Activated CD8-positive, alpha-beta memory T cell treated with anti-CD3 and anti-CD28 coated beads for 1 hour (primary cell): ENCODE measurements at places on chromosomes 4 and X.
A peak's percentile ranks its signal among the peaks of the same experiment; 100 is the strongest.

DNA sequence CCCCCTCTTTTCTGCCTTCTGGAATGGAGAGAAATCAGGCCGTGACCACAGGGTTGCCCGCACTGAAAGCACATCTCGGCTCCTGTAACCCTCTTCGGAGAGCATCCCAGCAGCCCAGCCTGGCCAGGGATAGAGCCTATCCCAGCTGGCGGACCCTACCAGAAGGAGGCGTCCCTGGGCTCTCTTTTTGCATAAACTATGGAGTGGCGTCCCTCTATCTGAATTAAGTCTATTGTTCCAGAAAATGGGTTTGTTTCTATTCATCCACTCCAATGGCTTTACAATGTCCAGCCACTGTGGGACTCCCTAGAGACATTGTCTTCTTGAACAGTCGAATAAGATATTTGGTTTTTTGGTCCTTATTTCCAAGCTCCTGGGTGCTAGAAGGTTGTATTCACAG lies 689 bp upstream of the NHSL2 start:
- DNase-seq = no peak

GRCh38 chr4:43348591-43348990 lies 456.1 kb downstream of the GRXCR1 start:
- DNase-seq = no peak

DNA sequence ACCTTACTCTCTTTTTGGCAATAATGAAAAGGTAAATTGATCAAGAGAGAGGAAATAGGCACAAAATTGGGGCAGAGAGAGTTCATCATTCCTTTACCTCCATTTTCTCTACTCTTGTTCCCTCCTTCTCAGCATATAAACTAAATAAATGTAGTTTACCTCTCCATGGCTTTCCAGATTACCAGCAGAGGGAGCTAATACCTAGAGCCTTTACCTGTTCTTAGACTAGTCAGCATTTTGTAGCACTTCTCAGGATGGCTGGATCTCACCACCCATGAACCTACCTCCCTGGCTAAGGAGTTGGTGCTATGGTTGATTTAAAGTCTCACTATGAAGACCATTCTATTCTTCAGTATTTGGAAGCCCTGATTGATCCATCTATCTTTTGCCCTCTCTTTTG lies 15.7 kb downstream of the OFD1 start:
- DNase-seq = no peak

- no peak for DNase-seq
Measured at GRCh38 chr4:8847764-8848163, 23.9 kb downstream of the HMX1 start.

DNA sequence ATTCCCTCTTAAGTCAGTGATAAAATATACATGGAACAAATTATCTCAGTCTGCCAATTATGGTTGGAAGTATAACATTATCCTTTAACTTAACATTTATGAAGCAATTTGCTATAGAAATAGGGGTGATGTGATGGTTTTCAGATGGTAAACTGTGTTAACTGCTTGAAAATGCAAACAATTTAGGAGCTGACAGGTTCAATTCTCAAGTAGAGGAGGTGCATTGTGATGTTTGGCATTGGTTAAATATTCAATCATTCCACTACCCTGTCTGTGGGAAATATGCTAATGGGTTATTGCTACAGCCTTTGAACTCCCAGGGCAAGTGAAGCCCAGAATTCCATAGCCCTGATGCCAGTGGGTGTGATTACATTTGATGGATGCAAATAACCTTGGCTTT lies 243.4 kb upstream of the GK2 start:
- no peak for DNase-seq

DNA sequence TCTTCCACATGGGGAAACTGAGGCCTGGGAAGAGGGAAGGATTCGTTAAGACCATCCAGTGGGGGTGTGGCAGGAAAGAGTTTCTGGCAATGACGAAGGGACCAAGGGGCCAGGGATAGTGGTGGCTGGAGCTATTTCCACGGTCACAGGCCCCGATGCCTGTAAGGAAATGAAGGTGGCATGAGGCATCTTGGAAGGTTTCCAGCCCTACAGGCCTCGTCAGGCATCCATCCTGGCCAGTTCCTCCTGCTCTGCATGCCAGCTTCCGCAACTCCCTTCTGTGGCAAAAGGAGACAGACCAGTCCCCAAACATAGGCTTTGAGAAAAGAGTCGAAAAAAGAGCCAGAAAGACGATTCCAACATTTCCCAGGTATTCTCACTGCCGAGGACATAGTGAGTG lies 9.2 kb upstream of the C4orf50 start:
- DNase-seq = no peak

GRCh38 chr4:3791910-3792542 lies 25.8 kb downstream of the ADRA2C start:
- DNase-seq = no peak

- no peak for DNase-seq
Measured at GRCh38 chrX:111338095-111338698, 67.9 kb upstream of the CAPN6 start.

GRCh38 chr4:1579001-1579900 lies 104.9 kb downstream of the FAM53A start:
- DNase-seq = peak; percentile 45

DNA sequence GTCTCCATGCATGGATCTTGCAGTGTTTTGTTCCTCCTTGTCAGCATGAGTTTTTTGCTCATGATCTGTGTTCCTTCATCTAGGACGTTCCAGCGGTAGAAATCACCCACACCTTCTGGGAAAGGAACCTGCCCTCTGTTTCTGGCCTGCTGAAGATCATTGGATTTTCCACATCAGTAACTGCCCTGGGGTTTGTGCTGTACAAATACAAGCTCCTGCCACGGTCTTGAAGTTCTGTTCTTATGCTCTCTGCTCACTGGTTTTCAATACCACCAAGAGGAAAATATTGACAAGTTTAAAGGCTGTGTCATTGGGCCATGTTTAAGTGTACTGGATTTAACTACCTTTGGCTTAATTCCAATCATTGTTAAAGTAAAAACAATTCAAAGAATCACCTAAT lies 88.2 kb downstream of the MAOA start:
- no peak for DNase-seq

DNA sequence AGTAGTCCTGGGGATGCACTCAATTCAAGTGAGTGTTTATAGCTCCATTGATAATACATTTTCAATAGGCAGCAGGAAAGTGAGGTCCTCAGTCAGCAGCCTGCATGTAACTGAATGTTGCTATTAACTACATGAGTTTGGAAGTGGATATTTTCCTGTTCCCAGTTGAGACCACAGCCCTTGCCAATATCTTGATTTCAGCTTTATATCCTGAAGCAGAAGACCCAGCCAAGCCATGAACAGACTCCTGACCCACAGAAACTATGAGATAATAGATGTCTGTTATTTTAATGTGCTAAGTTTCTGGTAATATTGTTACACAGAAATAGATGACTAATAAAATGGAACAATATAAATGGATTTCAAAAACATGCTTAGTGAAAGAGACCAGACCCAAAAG lies 63.7 kb downstream of the VSIG4 start:
- no peak for DNase-seq

DNA sequence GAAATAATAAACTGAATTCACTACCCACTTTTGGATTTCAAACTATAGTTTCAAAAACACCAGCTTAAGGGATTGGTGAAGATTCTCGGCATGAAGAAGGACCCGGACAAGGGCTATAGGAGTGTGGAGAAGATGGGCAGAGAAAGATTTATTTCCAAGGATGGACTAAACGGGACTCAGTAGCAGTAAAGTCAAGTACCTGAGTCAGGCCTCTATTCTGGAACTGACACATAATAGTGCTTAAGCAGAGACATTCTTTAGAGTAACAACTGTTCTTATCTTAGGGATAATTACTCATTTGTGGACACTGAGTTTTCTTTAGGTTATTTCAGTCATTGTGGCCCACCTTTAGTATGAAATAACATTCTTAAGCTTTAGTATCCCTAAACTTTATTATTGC lies 134.6 kb downstream of the GATB start:
- DNase-seq = no peak

- DNase-seq = no peak
Measured at GRCh38 chr4:165070560-165070959, 16.9 kb downstream of the TRIM75 start.

- DNase-seq = no peak
Measured at GRCh38 chrX:96906741-96907140, 23.0 kb downstream of the RPA4 start.

DNA sequence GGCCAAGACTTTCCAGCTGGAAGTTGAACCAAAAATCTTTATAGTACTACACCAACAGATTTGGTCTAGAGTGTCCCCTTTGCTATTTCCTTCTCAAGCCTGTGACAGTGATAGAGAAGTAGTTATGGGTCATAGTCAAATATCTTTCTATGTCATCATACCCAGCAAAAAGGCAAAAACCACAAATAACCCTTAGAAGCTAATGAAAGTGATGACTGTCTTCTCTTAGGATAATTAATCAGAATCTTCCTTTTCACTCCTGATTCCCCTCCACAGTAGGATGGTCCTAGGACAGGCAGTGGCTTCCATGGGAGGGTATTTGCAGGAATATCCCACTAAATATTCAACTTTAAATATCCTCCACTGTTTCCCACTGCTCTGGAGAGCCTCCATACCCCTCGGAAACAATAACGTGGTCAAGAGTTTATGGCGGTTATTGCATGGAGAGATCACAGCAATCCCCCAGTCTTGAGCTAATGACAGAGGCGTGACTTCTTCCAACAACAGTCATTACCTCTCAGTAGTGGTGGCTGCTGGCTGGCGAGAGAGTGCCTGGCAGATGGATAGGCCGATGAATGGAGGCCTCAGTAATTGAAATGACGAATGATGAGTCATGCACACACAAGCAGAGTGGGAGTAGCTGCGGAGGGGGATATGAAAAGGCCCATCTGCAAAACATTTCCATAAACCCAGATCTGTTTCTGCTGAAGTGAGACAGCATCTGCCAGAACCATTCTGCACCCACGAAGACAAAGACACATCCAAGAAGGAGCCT lies 154.9 kb downstream of the STK32B start:
- no peak for DNase-seq

GRCh38 chr4:120821977-120822376 lies 100.5 kb downstream of the PRDM5 start:
- DNase-seq = no peak
